Pericardium fibroblast (primary cell): ENCODE measurements at places on chromosomes 1 and 21. TPM values are rescaled to one million over a fixed set of nuclear protein-coding genes. Genes with fewer than 3 reads are reported as not detected.

VWA1 gene
- 12.3 and 18.0 TPM in 2 replicates for total RNA-seq

TGFB2 gene
- total RNA-seq = 1.4 and 2.7 TPM in 2 replicates

EEIG2 gene
- 7.5 and 15.8 TPM in 2 replicates for total RNA-seq

OR2T29 gene
- total RNA-seq = not detected in 2 replicates

MYCL gene
- total RNA-seq = 0.68 TPM in 1 of 2 replicates, not detected in the other

PDPN gene
- 32.9 and 44.9 TPM in 2 replicates for total RNA-seq

DDAH1 gene
- 24.9 and 82.9 TPM in 2 replicates for total RNA-seq

EVA1C gene
- total RNA-seq = 17.8 and 23.6 TPM in 2 replicates

GUCA2B gene
- total RNA-seq = not detected in 2 replicates

C8A gene
- total RNA-seq = not detected in 2 replicates

TNFSF18 gene
- 1.2 TPM in 1 of 2 replicates, not detected in the other for total RNA-seq

DNAJC6 gene
- 0.26 and 1.6 TPM in 2 replicates for total RNA-seq

BLACAT1 gene
- total RNA-seq = not detected in 2 replicates

LCE2B gene
- total RNA-seq = not detected in 2 replicates

VHLL gene
- total RNA-seq = not detected in 2 replicates

ATAD3C gene
- total RNA-seq = under 0.01 TPM in 1 of 2 replicates, not detected in the other

CDC42 gene
- 238 and 292 TPM in 2 replicates for total RNA-seq
